ENCODE measurements at places on chromosomes 7 and 10. TPM values are rescaled to one million over a fixed set of nuclear protein-coding genes. Genes with fewer than 3 reads are reported as not detected.

Gene BLNK
- total RNA-seq = not detected

Gene SAMD9
- 11.1 TPM for total RNA-seq

Gene STK31
- 0.33 TPM for total RNA-seq

Gene LARP4B
- total RNA-seq = 61.7 TPM

Gene HUS1
- total RNA-seq = 20.9 TPM

Gene TYW1B
- total RNA-seq = 4.2 TPM

Gene OPN1SW
- not detected for total RNA-seq

Gene CALHM3
- total RNA-seq = not detected

Gene FOXI2
- total RNA-seq = not detected

Gene HOXA7
- 5.6 TPM for total RNA-seq

Gene CFAP69
- total RNA-seq = 2.6 TPM

Gene DUSP5
- total RNA-seq = 16.1 TPM

Gene MSMB
- total RNA-seq = not detected

Gene ANKRD30A
- not detected for total RNA-seq

Gene VCL
- total RNA-seq = 217 TPM

Gene ASIC3
- 0.33 TPM for total RNA-seq

Gene TACC2
- 18.5 TPM for total RNA-seq

Gene ZNF804B
- total RNA-seq = not detected

Gene PDE6C
- total RNA-seq = not detected

Gene MUC12
- total RNA-seq = not detected

Gene LDB1
- total RNA-seq = 99.3 TPM

Gene CDH23
- under 0.01 TPM for total RNA-seq

Gene CHN2
- total RNA-seq = 1.6 TPM

Gene AS3MT
- total RNA-seq = 0.98 TPM

Gene CLDN3
- total RNA-seq = not detected

Gene CYP17A1
- total RNA-seq = not detected

Gene KAZALD1
- total RNA-seq = 0.57 TPM

Gene VWA2
- under 0.01 TPM for total RNA-seq

Gene MET
- total RNA-seq = 103 TPM

Gene TEX36
- total RNA-seq = not detected

Gene SUN3
- total RNA-seq = not detected

Gene TSPAN33
- 0.10 TPM for total RNA-seq

Gene MACROH2A2
- total RNA-seq = not detected

Gene FAM237B
- total RNA-seq = not detected

Gene LBX1
- not detected for total RNA-seq

Gene SFXN3
- total RNA-seq = 123 TPM

Gene ZNF25
- 7.1 TPM for total RNA-seq

Gene GNGT1
- total RNA-seq = not detected

Gene LRGUK
- 0.33 TPM for total RNA-seq
